Stimulated activated CD4-positive, alpha-beta T cell treated with anti-CD3 and anti-CD28 coated beads, TNF-alpha, amount 100 ng/mL, for 4 hours (primary cell): ENCODE measurements at places on chromosomes 2 and 18.
A peak's percentile ranks its signal among the peaks of the same experiment; 100 is the strongest.

- no peak for DNase-seq
Observed at GRCh38 chr2:162159446-162159845, 7.4 kb upstream of the GCG start.

DNA sequence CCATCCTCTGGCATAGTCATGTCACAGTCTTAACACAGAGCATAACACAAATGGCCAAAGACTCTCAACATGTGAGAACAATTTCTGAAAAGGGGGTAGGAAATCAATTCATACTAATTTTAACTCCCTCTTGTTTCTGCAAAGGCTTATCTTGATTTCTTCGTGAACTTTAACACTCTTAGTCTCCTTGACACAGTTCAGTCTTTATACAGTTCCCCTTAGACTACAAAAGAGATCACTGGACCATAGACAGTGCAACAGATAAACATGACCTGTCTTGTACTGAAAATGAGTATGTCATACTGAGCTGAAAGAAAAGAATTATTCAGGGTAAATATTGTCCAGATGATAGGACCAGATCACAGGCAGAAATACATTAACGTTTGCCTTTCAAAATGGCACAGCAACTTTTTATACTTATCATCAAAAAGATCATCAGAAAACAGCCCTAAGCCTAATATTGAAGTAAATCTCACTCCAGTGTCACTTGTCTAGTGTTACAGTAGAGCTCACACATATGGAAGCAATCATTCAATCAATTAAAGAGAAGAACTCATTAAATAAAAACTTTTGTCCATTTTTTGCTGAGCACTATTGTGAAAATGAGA, 56.4 kb upstream of the VRK2 start:
- no peak for DNase-seq

GRCh38 chr2:27216416-27217137, 592 bp upstream of the CAD start:
- DNase-seq = no peak

DNA sequence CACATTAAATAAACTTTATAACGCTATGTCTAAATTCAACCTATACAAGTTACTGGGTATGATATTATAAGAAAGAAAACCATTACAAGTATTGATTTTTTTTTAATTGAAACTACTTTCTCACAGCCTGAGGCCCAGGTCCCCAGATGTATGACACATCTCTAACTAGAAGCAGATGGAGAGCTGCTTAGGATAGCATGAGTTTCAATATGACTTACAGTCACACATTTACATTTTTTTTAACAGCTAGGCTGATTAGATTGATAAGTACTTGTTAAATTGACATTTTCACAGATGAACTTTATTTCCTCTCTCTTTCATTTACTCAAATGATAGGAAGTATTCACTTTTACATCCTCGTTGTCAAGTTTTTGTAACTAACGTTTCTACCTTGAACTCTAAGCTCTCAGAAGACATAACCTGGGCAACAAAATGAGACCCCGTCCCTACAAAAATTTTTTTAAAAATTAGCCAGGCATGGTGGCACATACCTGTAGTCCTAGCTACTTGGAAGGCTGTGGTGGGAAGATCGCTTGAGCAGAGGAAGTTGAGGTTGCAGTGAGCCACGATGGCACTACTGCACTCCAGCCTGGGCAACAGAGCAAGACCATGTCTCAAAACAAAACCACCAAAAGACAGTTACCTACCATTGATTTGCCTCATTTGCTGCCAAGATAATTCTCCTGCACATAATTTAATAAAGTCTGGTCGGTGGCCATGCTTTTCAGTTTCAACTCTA, 52.4 kb downstream of the STK39 start:
- DNase-seq = no peak

DNA sequence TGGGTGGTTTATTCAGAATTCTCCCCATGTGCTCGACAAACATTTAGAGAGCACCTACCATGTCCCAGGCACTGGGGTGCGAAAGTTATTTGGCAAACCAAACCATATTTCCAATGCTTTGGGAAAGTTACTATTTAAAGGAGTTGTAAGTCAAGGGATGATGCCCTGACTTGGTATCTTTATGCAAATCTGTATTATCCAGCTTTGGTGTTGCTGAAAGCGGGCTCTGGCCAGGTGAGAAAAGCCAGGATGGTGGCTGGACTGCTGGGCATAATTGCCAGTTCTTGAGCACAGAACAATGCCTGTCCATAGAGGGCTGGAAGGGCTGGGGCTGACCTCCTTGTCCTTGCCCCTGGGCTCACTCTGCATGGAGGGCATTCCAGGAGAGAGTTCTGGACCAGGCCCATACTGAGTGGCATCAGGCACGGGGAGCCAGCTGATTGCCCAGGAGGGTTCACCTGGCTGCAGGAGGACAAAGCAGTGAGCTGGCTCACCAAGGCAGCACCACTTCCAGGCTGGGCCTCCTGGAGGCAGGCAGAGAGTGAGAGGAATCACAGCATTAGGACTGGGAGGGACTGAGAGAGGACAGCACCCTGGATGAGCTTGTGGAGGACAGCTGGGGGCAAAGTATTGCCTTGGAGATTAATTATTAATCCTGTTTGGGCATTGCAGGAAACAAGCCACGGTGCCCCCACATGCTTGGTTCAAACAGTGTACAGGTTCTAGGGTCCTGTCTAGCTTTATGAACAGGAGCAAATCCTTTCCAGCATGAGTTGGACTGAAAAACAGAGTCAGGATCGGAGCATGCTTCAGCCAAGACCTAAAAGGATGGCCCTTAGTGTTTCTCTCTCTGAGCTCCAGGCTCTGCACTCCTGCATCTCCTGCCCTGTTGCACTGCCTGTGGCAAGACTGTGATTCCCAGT, 7.1 kb downstream of the KHK start:
- DNase-seq = no peak

GRCh38 chr2:172329416-172329773, 98.0 kb upstream of the ITGA6 start:
- DNase-seq = no peak

GRCh38 chr18:79950515-79951341, 725 bp downstream of the SLC66A2 start:
- DNase-seq = no peak

GRCh38 chr2:198137733-198138132, 333.3 kb downstream of the PLCL1 start:
- DNase-seq = no peak

DNA sequence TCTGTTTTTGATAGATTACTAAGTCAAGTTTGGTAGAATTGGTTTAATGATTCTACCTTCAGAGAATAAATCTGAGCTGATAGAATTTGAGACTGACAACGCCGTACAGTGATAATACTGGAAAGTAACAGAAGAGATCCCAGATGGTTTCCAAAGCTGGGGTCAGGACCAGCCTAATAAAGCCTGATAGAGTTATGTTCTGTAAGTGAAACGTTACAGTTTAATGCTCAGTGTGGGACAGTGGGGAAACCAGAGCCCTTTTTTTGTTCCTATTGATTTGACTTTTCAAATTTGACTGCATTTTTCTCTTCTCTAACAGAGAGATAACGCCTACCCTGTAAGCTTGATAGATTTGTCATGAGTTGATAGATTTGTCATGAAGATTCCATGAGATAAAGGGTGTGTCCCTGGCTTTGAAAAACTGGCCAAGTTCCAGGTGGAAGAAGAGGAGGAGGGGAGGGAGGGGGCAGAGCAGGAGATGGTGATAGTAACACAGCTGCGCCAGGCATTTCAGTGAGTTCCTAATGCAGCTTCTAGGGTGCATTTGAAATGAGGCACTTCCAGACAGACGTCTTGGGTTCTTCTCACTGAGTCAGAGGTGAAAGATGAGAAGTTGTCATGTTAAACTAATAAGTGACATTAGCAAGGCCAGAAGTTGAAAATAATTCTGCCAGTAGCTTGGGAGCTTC, 65.1 kb downstream of the CERS6 start:
- no peak for DNase-seq

- DNase-seq = peak; percentile 34
Observed at GRCh38 chr2:19349911-19350677, 8.3 kb downstream of the OSR1 start.

GRCh38 chr2:235433860-235434259, 60.0 kb upstream of the AGAP1 start:
- no peak for DNase-seq
